NCI-H1694 (cell line): ENCODE measurements at places on chromosomes 5 and 9.

DNA sequence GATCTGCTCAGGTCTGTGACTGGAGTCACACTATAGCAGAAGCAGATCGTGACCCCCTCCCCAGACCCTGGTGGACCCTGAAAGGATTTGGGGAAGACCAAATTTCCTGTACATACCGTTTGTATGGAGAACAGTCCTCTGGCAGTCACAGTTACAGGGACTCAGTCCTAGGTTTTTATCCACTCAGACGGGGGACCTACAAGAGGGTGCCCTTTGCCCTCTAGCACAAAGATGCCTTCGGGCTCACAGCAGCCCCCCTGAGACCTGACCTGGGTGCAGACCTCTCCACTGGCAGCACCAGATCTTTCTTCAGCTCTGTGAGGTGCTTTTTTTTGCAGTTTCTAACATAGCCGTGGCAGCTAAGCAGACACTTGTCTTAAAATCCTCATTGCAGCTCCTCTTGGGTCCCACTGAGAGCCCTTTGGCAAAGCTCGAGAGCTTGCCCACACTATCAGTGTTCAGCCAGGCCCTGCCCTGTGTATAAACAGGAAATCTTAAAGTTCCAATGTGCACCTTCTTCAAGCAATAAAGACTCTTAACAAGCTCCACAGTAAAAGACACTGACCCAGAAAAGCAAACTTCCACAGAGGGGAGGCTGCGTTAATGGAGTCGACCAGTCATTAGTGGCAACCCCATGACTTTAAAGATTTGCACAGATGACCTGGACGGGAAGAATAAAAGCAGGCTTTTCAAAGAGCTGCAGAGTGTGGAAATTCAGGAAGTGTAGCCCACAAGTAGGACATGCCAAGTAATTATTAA lies 71.8 kb upstream of the LHFPL2 start:
- DNase-seq: no peak

DNA sequence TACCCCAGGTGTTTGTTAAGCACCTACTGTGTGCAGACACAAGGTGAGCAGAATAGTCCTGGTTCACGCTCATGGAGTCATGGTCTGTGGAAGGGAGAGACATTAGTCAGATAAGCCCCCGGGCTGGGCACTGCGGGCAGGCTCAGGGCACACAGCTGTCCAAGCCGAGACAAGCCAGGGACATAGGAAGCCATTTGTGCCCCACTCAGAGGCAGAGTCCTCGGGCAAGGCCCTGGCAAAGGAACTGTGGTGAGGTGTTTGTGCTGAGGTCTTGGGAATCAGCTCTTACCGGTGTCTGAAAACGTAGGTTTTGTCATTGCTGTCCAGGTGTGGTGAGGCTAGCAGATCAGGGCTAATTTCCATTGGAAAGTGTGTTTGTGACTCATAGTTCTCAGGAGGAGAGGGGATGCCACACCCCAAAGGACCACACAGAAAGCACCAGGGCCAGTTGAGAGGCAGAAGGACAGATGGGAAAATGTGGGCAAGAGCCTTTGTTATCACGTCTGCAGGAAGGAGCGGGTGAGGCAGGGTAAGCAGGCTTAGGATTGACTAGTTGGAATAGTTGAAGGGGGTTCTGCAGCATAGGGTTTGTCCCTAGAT lies 46.1 kb upstream of the NEURL1B start:
- DNase-seq: no peak

- DNase-seq: no peak
Measured at GRCh38 chr9:130890124-130890523, 6.5 kb downstream of the QRFP start.

DNA sequence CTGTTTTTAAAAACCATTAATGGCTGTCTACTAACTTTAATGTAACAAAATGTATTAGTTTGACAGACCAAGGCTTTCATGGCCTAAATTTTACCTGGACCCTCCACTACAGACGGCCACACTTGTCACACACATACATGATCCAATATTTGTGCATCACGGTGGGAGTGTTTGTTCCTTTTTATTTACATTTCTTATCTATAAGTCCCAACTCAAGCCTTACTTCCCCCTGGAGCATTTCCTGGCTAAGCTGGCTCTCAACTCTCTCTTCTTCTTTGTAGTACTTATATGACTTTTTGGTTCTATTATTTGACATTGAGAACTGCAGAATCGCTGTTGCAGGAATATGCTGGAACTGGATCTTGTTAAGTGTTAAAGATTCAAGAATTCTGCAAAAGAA lies 534.4 kb downstream of the RAB3C start:
- no peak for DNase-seq

DNA sequence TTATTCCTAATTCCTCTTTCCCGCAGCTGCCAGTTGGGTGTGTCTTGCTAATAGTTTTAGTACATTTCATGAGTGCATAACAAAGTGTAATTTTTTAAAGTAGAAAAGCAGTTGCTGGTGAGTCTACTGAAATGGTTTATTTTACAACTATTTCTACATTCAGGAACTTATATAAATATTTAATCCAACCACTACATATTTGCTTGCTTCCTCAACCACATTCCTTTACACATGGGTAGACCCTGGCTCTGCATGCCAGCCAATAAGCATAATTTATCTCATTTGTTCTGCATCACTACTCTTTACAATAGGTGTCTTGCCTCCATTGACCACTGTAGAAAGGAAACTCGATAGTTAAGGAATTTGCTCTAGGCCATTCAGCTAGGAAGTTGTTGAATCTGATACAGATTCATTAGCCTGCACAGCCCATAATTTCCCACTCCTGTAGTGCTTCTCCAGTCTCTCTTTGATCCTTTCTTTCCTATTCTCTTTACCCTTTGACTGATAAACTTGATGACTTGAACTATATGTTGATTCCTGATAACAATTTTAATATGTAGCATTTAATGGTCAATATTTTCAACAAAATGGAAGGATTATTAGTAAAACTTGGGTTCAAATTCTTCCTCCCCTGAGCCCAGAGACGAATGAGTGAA lies 342.5 kb upstream of the ACTBL2 start:
- no peak for DNase-seq

GRCh38 chr9:35000535-35001284 lies 11.2 kb downstream of the DNAJB5 start:
- no peak for DNase-seq

GRCh38 chr5:78549043-78549442 lies 99.5 kb downstream of the LHFPL2 start:
- no peak for DNase-seq

DNA sequence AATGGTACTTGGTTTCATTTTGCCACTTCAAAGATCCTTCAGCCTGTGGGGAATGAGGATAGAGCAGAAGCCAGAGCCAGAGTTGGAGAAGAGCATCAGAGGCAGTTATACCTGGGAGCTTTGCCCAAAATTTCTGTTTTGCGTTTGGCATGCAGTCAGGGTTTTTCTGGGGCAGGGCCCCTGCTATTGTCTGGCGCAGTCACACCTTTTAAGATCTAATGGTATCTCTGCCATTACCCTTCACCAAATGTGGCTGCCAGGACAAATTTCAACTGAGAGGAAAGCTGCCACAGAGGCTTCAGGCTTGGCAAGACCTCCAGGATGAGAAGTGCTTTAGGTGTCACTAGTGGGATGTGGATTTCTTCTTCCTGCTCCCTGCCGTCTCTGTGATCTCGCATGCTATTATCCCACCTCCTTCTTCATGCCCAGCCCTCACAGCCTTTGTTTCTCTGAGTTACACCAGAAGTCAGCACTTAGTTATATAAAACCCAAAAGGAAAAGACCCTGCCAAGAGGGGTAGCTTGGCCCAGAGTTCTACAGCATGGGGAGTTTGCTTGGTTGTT lies 357.0 kb downstream of the TLE4 start:
- no peak for DNase-seq

DNA sequence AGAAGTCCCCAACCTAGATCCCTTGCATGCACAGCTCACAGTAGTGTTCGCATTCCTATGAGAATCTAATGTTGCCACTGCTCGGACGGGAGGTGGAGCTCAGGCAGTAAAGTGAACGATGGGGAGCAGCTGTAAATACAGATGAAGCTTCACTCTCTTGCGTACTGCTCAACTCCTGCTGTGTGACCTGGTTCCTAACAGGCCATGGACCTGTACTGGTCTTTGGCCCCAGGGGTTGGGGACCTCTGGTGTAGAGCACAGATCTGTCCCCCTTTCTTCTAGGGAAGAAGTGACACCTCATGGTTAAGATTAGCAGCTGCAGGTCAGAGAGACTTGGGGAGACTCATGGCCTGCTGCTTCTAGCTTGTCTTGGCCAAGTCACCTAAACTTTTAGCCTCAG lies 7.1 kb downstream of the ARHGEF28 start:
- DNase-seq: no peak

GRCh38 chr9:110278080-110278707 lies 21.9 kb upstream of the TXN start:
- DNase-seq: no peak

DNA sequence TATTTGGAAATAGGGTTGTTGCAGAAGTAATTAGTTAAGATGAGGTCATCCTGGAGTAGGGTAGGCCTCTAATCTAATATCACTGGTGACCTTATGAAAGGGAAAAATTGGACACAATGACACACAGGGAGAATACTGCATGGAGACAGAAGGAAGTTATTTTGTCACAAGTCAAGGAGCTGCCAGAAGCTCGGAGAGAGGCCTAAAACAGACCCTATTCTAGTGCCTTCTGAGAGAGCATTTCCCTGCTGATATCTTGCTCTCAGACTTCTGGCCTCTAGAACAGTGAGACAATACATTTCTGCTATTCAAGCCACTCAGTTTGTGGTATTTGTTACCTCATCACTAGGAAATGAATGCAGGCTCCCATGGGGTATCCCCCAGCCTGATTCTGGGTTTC lies 332.9 kb downstream of the CSNK1G3 start:
- DNase-seq: no peak

DNA sequence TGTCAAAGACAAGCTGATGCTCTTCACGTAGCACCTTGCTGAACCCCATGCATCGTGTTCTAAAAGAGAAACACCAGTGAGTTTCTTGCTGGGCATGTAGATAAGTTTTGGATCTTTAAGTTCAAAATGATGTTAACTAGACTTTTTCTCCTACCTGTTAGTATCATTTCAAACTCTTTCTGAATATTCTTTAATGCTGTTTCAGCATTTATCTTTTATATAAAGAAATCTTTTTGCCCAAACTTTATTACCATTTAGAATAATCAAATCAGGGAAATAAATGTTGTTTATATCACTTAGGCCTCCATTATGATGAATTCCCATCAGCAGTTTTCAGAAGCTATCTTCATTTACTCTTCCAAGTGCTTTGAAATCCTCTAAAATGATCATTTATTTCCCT lies 542.8 kb downstream of the CDH10 start:
- DNase-seq: no peak

- DNase-seq: no peak
Measured at GRCh38 chr5:177604116-177604521, 4.2 kb downstream of the B4GALT7 start.
